ENCODE measurements at places on chromosomes 5 and 9.

DNA sequence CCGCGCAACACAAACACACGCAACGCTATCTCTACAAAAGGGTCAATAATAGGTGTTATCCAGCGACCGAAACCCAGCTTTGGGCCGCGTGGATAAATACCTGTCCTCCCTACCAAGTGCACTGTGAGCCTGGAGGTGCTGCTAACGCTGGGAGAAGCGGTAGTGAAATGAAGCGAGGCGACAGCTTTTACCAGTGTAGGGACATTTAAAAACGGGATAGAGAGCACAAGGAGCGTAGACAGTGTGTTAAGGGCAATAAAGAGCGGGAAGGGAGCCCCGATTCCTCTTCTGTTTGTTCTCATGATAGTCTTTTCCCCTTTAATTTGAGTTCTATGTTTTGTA is 421 bp upstream of the DEPDC1B start:
- H3K4me3 ChIP-seq: peak overlapping the region; percentile 86
- DNase-seq: no peak
- H3K27me3 ChIP-seq: peaks cover 8% of the 10 kb centered on the region
- H3K27ac ChIP-seq: peak overlapping the region; percentile 85

DNA sequence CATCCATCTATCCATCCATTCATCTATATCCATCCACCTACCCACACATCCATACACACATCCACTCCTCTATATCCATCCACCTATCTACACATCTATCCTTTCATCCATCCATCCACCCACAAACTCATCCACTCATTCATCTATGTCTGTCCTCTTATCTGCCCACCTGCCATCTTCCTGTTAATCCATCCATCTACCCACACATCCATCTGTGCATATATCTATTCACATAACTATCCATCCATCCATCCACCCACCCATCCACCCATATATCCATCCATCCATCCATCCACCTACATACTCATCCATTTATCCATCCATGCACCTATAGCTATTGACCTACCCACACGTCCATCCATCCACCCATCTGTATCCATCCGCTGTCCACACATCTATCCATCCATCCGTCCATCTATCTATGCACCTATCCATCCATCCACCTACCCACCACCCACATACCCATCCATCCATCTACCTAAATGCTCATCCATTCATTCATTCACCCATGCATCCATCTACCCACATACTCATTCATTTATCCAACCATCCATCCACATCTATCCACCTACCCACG is 182.1 kb upstream of the TBC1D2 start:
- DNase-seq: no peak
- no peaks in the 10 kb centered on the region for H3K4me1 ChIP-seq

DNA sequence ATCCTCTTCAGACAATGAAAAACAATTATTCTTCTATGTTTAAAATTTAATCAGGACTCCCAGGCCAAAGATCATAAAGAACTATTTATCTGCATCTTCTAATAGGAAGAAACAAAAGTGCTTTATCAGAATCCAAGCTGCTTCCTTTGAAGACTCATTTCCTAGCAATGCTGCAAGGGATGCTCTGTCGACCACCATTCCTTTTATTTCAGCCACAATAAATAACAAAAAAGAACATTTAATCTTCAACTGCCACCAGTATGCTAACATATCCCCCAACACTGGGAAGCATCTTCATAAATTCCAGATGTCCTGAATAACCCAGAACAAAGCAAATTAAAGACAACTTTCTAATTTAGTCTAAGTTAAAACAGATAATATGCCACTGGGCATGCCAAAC is 68.7 kb downstream of the PKD2L2 start:
- peaks cover 32% of the 10 kb centered on the region for H3K36me3 ChIP-seq
- no peaks in the 10 kb centered on the region for H3K27me3 ChIP-seq
- H3K4me1 ChIP-seq: no peaks in the 10 kb centered on the region
- H3K4me3 ChIP-seq: no peak overlapping the region

DNA sequence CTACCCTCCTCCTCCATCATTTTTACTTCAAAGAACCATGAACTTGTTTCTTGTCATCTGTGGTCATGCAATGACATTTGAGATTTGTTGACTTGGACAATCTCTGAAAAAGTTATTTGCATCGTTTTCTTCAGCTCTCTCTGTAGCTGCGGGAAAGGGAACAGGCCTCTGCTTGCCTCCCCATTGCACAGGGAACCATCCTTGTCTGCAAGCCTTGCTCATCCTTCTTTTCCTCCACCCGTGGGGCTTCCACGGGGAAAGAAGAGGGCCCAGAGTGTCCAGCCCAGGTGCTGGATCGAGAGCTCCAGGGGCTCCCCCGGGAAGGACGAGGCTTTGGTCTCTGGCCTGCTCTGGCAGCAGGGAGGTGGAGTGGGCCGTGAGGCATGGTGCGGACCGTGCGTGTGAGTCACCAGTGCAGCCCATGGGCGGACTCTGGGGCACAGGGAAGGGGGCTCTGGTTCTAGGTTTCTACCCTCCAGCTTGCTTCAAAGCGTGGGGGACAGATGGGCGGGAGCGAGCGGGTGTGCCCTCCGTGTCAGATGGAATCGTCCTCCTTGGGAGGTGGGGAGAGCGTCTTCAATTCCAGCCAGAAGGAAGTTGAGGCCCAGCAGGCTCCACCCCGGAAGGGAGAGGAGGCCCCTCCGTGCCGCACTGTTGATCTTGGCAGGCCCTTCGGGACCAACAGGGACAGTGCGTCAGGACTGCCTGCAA is 6.0 kb upstream of the IRX4 start:
- no peak for DNase-seq
- H3K27me3 ChIP-seq: peaks cover 42% of the 10 kb centered on the region
- no peak overlapping the region for H3K27ac ChIP-seq
- peaks cover 4% of the 10 kb centered on the region for H3K4me1 ChIP-seq

DNA sequence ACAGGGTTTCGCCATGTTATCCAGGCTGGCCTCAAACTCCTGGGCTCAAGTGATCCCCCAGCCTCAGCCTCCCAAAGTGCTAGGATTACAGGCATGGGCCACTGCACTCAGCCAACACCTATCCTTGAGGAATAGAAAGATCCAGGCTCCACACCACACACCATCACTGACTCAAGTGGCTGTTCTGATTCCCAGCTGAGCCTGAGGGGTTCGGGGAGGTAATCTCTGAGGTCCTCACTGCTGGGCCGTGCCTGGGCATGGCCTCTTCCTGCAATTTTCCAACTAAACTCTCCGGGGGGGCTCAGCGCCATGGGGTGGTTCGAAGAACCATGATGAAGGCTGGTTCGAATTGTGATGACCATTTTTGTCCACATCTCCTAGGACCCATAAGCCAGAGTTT is 31.0 kb upstream of the IL17B start:
- H3K36me3 ChIP-seq: no peaks in the 10 kb centered on the region
- H3K27me3 ChIP-seq: no peaks in the 10 kb centered on the region
- H3K4me3 ChIP-seq: no peak overlapping the region
- no peaks in the 10 kb centered on the region for H3K4me1 ChIP-seq
- no peak overlapping the region for H3K27ac ChIP-seq
- no peak for DNase-seq

DNA sequence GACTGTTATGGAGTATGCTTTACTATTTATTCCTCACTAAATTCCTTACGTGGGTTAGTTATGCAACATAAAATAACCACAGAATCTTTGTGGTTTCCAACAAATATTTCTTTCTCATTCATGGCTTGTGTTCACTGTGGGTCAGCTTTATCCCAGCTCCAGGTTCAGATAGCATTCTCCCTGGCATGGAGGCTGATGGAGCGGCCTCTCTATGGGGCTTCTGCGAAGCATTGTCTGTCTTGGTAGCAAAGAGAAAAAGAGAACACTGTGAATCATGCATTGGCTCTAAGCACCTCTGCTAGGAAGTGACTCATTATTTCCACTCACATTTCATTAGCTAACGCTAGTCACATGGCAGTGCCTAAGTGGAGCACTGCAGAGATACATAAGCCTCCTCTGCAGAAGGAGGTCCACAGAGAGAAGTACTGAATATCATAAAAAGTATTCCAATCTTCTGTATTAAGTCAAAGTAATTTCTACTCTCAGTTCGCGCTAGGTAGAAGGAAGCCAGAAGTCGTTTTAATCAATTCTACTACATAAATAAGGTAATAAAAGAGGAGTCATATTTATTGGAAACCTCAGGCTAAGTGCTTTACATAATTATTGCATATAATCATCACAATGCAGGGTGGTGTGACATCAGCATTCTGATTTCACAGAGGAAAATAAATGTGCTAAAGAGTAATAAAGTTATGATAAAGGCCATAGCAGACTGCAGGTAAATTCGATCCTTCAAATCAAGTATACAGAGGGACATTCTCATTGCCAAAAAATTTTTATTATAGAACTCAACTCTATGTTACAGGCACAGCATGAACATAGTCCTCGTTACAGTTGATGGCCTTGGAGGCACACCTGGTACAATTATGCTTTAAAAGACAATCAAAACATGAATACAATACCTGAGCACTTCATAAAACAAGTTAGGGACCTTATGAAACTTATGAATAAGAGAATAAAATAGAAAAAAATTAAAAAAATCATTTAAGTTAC is 531.1 kb downstream of the CETN3 start:
- no peaks in the 10 kb centered on the region for H3K36me3 ChIP-seq
- DNase-seq: no peak
- no peaks in the 10 kb centered on the region for H3K4me1 ChIP-seq
- no peak overlapping the region for H3K27ac ChIP-seq
- no peak overlapping the region for H3K4me3 ChIP-seq
- H3K27me3 ChIP-seq: no peaks in the 10 kb centered on the region

DNA sequence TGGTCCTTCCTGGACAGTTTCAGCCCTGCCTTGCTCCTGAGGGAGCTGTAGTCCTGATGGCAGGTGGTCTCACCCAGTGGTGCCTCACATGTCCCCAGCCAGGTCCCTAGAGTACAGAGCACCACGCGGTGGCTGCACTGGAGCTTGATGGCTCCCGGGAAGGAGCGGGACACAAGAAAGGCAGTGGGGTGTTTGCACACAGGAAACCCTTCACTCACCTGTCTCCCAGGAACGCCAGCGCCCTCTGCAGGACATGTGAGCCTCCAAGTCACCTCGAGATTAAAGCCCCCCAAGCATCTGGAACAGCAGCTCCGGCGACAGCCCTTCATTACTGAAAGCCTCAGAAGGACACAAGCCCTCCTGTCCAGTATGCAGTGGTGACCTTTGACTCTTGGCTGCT is 19.9 kb upstream of the TMEM250 start:
- no peak overlapping the region for H3K4me3 ChIP-seq
- no peaks in the 10 kb centered on the region for H3K36me3 ChIP-seq
- H3K27me3 ChIP-seq: peaks cover 20% of the 10 kb centered on the region
- peak; percentile 68 for DNase-seq
- no peak overlapping the region for H3K27ac ChIP-seq

GRCh38 chr5:66742896-66743247 is 146.7 kb downstream of the MAST4 start:
- no peaks in the 10 kb centered on the region for H3K36me3 ChIP-seq
- no peak overlapping the region for H3K4me3 ChIP-seq
- peaks cover 2% of the 10 kb centered on the region for H3K27me3 ChIP-seq
- no peak for DNase-seq
- H3K4me1 ChIP-seq: peaks cover 5% of the 10 kb centered on the region

GRCh38 chr5:14922456-14922855 is 50.9 kb upstream of the ANKH start:
- H3K4me1 ChIP-seq: peaks cover 67% of the 10 kb centered on the region
- no peak for DNase-seq
- H3K27me3 ChIP-seq: peaks cover 1% of the 10 kb centered on the region
- H3K36me3 ChIP-seq: no peaks in the 10 kb centered on the region
- H3K27ac ChIP-seq: no peak overlapping the region

GRCh38 chr5:148938522-148938882 is 112.1 kb downstream of the ADRB2 start:
- H3K36me3 ChIP-seq: no peaks in the 10 kb centered on the region
- no peak overlapping the region for H3K27ac ChIP-seq
- H3K4me3 ChIP-seq: no peak overlapping the region
- no peaks in the 10 kb centered on the region for H3K4me1 ChIP-seq
- no peak for DNase-seq

DNA sequence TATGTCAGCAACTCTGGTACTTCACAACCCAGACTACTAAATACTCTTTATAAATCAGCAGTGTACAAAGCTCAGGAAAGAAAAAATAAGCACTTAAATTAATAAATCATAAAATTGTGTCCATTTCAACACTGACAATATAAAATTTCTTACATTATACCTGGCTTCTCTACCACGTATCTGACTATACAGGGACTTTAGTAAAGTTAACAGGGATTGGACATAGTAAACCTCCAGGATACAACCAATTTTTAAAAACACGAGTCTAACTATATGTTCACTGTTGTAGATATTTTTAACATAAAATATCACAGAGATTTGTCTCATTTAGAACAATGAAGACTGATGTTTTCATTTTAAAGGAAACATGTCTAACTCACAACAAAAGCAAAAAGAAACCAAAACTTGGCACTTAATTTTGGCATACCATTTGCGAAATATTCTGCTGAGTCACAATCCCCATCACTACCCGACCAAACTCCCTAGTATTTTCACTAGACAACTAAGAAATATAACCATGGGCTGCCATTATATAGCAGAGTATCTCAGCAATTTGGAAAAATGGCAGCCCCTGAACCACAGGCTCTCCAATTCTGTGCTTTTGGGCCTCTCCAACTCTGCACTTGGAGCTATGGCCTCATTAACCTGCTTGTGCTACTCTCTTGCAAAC is 14.4 kb downstream of the FAM169A start:
- peak overlapping the region; percentile 62 for H3K4me3 ChIP-seq
- H3K27me3 ChIP-seq: no peaks in the 10 kb centered on the region
- DNase-seq: no peak
- peaks cover 12% of the 10 kb centered on the region for H3K36me3 ChIP-seq
- peak overlapping the region; percentile 75 for H3K27ac ChIP-seq

- H3K36me3 ChIP-seq: no peaks in the 10 kb centered on the region
- no peak overlapping the region for H3K27ac ChIP-seq
- no peaks in the 10 kb centered on the region for H3K4me1 ChIP-seq
- H3K27me3 ChIP-seq: peaks cover 2% of the 10 kb centered on the region
Measured at GRCh38 chr9:110807956-110808598, 139.5 kb downstream of the MUSK start.

- H3K4me3 ChIP-seq: no peak overlapping the region
- peaks cover 3% of the 10 kb centered on the region for H3K4me1 ChIP-seq
- peaks cover 3% of the 10 kb centered on the region for H3K27me3 ChIP-seq
- no peak for DNase-seq
- H3K36me3 ChIP-seq: no peaks in the 10 kb centered on the region
- no peak overlapping the region for H3K27ac ChIP-seq
Measured at GRCh38 chr5:159224471-159224870, 15.1 kb upstream of the RNF145 start.

DNA sequence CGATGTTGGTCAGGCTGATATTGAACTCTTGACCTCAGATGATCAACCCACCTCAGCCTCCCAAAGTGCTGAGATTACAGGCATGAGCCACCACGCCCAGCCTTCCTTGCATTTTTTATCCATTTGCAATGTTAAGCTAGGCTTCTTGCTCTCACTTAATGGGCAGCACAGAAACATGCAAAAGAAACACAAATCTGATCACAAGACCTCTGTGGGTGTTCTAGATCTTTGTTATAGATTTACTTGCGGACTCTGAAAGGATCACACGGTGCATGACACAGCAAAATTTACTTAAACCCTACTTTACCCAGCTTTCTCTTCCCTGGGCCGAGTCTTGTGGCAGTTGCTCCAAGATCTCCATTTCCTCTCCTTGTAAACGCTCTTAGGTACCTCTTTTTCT is 71.3 kb downstream of the PSAT1 start:
- no peaks in the 10 kb centered on the region for H3K36me3 ChIP-seq
- no peak for DNase-seq
- no peak overlapping the region for H3K27ac ChIP-seq
- H3K27me3 ChIP-seq: peaks cover 11% of the 10 kb centered on the region

GRCh38 chr5:19978476-19978875 is 9.5 kb downstream of the CDH18 start:
- H3K27me3 ChIP-seq: no peaks in the 10 kb centered on the region
- no peak for DNase-seq
- no peaks in the 10 kb centered on the region for H3K36me3 ChIP-seq
- no peak overlapping the region for H3K27ac ChIP-seq
- no peaks in the 10 kb centered on the region for H3K4me1 ChIP-seq
- no peak overlapping the region for H3K4me3 ChIP-seq

Data from activated naive CD8-positive, alpha-beta T cell treated with anti-CD3 and anti-CD28 coated beads, Interleukin-2, amount 50 U/mL, for 24 hours (primary cell).